Hair follicle dermal papilla cell (primary cell): ENCODE measurements at places on chromosomes 7 and 10. TPM values are rescaled to one million over a fixed set of nuclear protein-coding genes. Genes with fewer than 3 reads are reported as not detected.

CPED1 gene
- total RNA-seq, result 105 and 124 TPM in 2 replicates

FFAR4 gene
- total RNA-seq, result not detected in 2 replicates

LOXL4 gene
- total RNA-seq, result 93.3 and 135 TPM in 2 replicates

NEUROD6 gene
- not detected in 2 replicates for total RNA-seq

VWDE gene
- 0.65 TPM in 1 of 2 replicates, not detected in the other for total RNA-seq

SNCG gene
- total RNA-seq, result 1.5 and 3.2 TPM in 2 replicates

DLX6 gene
- total RNA-seq, result not detected in 2 replicates

DRGX gene
- not detected in 2 replicates for total RNA-seq

CYP2C19 gene
- total RNA-seq, result not detected in 2 replicates

TMEM270 gene
- total RNA-seq, result not detected in 2 replicates

CCDC172 gene
- total RNA-seq, result not detected in 2 replicates

SFXN4 gene
- 8.4 and 8.6 TPM in 2 replicates for total RNA-seq

HMX3 gene
- total RNA-seq, result not detected in 2 replicates

PCLO gene
- total RNA-seq, result 0.12 and 0.32 TPM in 2 replicates

LMBR1 gene
- 38.5 and 49.8 TPM in 2 replicates for total RNA-seq

TMEM176A gene
- total RNA-seq, result 0.12 and 13.8 TPM in 2 replicates

ANKRD2 gene
- 0.24 and 0.32 TPM in 2 replicates for total RNA-seq

INTS15 gene
- 12.5 and 13.6 TPM in 2 replicates for total RNA-seq

GJD4 gene
- 0.16 TPM in 1 of 2 replicates, not detected in the other for total RNA-seq

GRK5 gene
- total RNA-seq, result 12.5 and 17.0 TPM in 2 replicates

EPHA1 gene
- not detected in 2 replicates for total RNA-seq

ARID5B gene
- 113 and 139 TPM in 2 replicates for total RNA-seq

ZNF138 gene
- 2.6 and 3.3 TPM in 2 replicates for total RNA-seq

MINDY4 gene
- 14.2 and 14.8 TPM in 2 replicates for total RNA-seq

TMEM213 gene
- total RNA-seq, result not detected in 2 replicates

NXPH1 gene
- total RNA-seq, result not detected in 2 replicates

FAM24A gene
- total RNA-seq, result not detected in 2 replicates

CHAT gene
- total RNA-seq, result not detected in 2 replicates

TYW1B gene
- 3.4 and 6.5 TPM in 2 replicates for total RNA-seq
